ENCODE measurements at places on chromosomes 2 and 18.
A peak's percentile ranks its signal among the peaks of the same experiment; 100 is the strongest.

- DNase-seq, result no peak
Measured at GRCh38 chr2:99485411-99485810, 4.4 kb downstream of the REV1 start.

DNA sequence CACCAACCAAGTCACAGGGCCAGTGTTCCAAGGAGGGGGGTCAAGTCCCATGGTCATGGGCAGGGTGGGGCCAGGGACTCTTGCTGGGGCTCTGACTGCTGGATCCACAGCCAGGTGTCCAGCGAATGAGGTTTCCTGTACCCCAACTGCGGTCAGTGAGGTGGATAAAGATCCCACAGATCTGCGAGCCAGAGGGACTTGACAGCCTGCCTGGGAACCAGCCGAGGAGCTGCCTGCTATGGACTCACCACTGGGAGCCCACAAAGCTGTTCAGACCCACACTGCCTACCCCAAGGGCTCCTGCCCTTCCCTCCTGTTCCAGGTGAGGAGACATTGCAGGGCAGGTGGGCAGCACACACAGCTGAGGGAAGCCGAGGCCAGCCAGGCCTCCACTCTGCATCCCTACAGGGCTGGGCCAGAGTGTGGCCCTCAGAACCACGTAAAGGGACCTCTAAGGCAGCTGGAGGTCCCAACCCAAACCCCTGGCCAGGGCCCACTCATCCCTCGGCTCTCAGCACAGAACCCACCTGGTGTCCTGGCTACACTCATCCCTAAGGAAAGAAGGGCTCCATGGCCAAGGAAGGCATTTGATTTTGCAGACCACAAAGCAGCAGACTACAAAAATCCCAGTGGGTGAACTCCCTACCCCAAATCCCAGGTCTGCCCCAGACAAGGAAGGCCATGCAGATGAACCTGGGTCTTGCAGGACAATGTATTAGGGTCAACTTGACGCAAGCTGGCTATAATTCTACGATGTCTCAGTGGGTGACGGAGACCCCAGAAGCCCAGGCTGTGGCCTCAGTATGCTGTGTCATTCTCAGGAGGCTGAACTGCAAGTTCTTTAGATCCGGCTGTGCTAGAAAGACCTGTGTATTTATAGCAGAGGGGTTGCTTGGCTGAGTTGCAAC lies 209.2 kb downstream of the MGAT5 start:
- DNase-seq, result no peak

DNA sequence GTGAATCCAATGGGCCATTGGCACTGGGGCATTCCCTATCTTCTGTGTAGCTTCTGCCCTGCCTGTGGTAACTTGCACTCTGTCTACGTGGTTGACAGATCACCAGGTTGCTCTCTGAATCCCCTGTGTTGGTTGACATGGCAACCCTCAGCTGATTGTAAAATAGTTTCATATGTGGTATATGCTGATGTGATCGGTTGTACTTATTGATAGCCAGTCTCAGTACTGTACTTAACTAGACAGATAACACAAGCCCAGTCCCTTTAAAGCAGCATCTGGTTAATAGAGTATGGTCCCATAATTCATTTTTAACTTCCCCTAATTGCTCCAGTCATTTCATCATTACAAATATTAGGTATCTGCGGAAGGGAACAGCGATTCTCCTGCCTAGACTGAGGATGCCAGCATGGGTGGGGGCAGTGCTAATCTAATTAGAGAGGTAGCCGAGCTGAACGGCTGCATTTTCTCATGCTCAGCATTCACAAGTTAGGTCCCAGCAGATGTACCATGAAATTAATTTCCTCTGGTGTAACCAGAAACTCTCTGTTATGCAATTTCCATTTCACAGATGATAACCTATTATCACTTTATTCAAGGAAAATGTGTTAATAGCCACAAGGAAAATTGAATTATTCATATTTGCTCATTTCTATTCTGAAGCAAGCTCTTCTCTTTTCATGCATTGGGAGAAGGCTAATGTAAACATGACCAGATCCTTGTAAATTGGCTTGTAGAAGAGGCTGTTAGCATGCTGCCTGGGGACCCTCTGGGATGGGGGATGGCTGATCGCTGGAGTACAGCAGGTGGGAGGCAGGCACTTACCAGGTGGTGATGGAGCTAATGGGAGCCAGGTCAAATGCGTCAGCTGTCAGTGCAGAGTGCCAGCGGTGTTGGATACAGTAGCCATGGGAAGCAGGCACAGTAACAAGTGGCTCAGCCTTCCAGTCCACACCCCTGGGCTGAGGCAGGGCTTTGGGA lies 608.3 kb downstream of the GALR1 start:
- DNase-seq, result no peak

DNA sequence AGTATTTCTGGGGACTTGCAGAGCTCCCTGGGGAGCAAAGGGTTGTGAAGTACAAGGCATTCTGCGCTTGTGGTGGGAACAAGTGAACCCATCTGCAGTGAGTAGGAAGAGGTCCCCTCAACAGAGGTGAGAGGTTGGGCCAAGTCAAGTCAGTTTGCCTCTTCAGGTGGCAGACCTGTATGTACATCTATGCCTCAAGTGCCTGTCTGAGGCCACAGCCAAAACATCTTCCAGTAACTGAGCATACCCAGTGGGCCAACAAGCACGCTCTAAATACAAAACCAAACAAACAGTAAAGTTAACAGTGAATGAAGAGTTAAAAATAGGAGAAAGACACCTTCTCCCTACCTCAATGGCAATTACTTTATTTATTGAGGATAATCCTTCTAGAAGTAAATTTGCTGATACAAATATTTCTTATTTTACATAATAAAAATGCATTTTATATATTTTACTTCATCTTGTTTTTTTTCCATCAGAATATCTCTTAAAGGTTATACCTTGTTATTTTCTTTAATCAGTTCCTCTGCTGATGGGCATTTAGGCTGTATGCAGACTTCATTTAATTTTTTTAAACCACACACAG lies 2.5 kb downstream of the GYPC start:
- DNase-seq, result no peak

DNA sequence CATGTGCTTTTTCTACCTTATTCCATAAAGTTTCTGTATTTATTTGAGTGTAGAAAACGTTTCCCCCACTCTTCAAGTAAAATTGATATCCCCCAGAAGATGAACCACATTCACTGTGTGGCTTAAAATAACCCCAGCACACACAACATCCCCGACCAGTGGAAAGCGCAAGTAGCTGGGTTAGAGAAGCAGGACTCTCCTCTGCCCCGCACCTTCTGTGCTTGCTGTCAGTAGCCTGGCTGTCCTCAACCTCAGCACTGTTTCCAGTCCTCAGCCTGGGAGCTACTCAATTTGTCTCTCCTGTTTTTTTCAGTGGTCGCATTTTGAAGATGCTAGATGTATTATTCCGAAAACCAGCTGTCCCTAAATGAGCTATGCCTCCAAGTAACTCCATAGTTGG lies 18.0 kb upstream of the ST8SIA3 start:
- no peak for DNase-seq

- no peak for DNase-seq
Measured at GRCh38 chr2:228066126-228066798, 115.2 kb downstream of the SPHKAP start.

- DNase-seq, result no peak
Measured at GRCh38 chr2:80722803-80723202, 418.3 kb upstream of the LRRTM1 start.

DNA sequence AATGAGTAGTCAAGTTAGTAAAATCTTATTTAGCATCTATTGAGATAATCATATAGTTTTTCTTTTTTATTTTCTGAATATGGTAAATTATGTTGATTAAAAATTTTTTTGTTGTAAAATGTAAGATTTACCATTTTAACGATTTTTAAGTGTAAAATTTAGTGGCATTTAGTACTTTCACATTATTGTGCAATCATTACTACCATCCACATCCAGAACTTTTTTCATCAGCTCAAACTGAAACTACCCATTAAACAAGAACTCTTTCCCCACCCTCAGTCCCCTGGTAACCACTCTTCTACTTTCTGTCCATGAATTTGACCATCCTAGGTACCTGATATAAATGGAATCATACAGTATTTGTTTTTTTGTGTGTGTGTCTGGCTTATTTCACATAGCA lies 11.1 kb downstream of the RAB3GAP1 start:
- no peak for DNase-seq

- DNase-seq, result no peak
Measured at GRCh38 chr18:35376393-35376741, 770 bp downstream of the ZNF396 start.

GRCh38 chr2:133773854-133774653 lies 205.8 kb upstream of the NCKAP5 start:
- peak; percentile 60 for DNase-seq

DNA sequence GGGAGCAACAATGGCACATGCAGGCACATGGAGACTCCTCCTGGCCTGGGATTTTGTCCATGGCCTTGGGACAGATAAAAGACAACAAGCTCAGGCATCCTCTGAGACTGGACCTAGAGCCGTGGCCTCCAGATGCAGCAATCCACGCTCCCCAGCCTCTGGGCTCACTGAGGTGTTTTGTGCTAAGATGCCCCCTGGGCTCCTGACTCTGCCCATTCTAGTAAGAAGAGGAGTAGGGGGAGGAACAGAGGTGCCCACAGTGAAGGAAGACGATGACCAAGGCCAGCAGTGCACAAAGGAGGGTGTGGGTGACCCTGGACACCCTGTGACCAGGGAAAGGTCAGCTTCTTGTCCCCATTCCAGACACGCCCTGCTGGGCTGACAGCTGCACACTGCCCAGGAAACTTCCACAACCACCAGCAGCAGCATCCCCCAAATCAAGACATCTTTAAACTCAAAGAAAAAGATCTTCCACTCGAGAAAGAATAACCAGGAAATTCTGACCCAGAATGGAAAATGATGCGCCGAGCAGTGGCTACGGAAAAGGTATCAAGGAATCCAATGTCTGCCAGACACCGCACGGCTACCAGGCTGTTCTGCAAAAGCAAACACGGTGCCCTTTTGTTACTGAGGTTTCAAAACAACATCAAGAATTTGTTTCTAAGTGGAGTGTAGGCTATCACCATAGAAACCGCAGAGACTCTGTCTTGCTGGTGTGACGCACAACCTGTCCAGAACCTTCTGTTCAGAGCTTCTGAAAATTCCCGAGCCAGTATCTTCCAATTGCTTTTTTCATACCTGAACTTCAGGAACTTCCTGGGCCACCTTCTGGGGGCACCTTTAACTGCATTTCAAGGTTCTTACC lies 65.5 kb downstream of the ZNF516 start:
- no peak for DNase-seq

DNA sequence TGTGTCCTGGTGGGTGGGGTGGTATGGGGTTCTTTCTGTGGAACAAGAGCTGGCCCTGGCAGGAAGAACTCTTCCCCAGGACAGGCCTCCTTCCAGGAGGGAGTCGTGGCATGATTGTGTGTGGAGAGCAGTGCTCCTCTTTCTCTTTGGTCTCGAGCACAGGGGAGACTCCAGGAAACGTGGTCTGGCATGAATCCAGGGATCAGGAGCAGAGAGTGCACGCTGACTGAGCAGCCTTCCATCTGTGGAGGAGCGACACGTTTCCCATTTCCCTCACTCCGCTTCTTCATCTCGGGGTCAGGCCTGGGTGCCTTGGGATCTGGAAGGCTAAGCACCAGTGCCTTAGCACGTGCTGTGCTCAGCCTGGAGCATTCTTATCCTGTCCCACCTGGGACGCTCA lies 132.0 kb upstream of the HDAC4 start:
- no peak for DNase-seq

GRCh38 chr2:231469583-231469950 lies 5.3 kb upstream of the NCL start:
- no peak for DNase-seq
